ENCODE measurements at places on chromosomes 7 and 10.

DNA sequence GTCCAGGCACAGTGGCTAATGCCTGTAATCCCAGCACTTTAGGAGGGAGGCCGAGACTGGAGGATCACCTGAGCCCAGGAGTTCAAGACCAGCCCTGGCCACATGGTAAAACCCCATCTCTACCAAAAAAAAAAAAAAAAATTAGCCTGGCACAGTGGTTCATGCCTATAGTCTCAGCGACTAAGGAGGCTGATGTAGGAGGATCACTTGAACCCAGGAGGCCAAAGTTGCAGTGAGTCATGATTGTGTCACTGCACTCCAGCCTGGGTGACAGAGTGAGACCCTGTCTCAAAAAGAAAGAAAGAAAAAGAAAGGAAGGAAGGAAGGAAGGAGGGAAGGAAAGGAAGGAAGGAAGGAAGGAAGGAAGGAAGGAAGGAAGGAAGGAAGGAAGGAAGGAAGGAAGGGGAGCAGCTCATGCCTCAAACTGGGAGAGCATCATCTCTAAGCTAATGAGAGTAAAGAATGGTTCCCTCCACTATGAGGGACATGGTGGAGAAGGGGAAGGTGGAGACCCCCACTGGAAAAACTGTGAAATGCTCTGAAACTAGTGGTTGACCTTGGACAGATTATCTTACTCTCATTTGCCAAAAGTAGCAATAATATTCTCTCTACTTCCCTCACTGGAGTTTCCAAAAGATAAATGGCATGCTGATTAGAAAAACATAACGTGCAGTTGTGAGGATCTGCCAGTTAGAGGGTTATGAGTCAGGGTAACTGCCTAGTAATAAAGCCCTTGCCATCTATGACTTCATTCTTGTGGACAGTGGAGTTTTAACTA is 16.8 kb downstream of the GIMAP5 start:
- DNase-seq = peak; percentile 17

DNA sequence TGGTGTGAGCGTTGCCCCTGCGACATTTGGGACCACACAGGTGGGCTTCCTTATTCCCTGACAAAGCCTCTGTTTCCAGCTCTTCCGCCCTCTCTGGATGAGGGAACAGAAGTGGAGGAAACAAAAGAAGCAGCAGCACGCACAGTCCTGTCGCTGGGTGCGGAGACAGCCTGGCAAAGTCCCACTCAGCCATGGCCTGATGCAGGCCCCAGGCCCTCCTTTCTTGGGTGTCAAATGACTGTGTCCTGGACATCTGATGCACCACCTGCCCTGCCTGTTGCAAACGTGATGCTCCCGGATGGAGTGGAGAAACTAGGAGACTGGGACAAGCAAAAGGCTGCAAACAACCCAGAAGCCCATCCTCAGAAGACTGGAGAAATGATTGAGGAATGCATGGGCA is 20.7 kb downstream of the ZMIZ2 start:
- DNase-seq = no peak

DNA sequence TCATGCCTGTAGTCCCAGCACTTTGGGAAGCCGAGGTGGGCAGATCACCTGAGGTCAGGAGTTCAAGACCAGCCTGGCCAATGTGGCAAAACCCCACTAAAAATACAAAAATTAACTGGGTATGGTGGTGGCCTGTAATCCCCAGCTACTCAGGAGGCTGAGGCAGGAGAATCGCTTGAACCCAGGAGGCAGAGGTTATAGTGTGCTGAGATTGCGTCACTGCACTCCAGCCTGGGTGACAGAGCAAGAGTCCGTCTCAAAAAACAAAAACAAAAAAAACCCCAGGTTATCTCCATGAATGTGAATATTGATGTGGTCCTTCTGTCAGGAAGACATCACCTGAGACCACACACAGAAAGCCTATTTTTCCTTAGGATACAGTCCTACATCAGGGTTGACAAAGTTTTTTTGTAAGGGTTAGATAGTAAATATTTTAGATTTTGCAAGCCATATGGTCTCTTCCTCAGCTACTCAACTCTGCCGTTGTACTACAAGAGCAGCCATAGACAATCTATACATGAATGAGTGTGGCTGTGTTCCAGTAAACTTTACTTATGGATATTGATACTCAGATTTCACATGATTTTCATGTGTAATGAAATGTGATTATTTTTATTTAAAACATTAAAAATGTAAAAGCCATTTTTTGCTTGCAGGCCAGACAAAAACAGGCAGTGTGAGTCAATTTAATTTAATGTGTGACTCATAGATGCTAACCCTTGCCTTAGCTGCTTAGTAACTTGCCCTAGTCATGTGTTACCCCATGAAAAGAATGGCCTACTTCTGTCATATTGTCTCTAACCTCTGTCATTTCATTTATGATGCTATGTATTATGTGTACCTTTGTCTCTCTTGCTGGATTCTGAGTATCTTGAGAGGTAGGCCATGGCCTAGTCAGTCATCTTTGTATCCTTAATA is 78.1 kb downstream of the TPST1 start:
- no peak for DNase-seq

DNA sequence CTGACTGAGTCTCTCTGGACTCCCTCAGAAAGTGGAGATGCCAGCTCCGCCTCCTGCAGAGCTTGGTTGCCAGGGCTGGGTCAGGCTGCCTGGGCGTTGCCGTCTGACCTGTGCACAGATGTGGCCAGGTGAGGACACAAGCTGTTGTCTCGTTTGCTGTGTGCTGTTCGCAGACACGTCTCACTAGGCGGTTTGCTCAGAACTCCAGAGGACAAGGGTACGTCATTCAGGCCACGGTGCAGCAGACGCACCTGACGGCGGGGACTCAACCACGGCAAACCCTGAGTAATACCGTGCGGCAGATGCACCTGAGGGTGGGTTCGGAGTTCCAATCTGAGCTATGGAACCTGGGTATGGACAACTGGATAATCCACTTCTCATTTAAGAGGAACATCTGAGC is 11.7 kb downstream of the GPER1 start:
- no peak for DNase-seq

DNA sequence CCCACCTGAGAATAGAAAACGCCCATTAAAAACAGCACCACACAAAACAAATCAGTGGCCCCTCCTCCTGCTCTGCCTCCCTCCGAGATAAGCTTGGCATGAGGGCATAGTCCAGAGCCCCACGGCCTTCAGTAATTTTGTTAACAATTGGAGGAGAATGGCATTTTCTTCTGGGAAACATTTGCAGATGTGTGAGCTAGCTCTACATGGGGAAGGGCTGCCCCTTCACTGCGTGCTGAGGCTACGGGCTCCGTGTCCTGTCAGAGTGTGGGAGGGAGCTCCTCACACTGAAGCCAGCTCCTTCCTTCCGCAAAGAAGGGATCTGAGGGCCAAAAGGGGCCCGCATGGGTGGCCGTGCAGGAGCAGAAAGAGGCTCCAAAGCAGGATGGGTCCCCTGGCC is 15.2 kb downstream of the GRK5 start:
- DNase-seq = no peak

- no peak for DNase-seq
Observed at GRCh38 chr7:68321776-68322496, 1276.3 kb upstream of the AUTS2 start.

GRCh38 chr7:34136698-34137097 is 231.4 kb downstream of the BMPER start:
- peak; percentile 54 for DNase-seq

DNA sequence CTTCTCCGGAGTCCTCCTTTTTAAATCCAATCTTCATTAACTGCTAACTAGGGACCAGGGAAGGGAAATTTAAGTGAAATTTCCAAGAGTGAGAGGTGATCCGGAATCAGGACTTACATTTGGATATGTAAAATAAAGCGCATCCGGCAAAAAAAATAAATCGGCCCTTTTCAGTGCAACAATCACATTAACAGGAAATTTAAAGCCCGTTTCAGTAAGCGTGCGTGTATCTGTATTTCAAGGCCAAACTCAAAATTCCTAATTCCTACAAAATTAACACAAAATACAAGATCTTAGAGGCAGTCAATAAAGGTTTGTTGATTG is 771 bp downstream of the DNAJC9 start:
- DNase-seq = no peak

- no peak for DNase-seq
Observed at GRCh38 chr10:129222436-129222835, 244.6 kb upstream of the MGMT start.

DNA sequence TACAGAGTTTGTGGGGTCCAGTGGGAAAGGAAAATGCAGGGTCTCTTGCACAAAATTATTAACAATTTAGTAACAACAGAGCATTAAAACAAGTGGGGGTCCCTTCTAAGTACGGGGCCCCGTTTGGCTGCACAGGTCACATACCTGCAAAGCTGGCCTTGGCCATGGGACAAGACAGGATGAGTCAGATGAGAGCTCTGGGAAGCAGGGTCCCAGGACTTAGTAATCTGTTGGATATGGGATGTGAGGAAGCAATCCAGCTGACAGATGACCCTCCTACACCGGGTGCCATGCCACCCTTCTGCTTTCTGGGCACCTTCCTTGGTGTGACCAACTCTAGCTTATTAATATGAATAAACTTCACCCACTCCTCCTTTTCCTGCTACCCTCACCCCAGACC is 3.2 kb upstream of the DUSP5 start:
- DNase-seq = no peak

- DNase-seq = no peak
Observed at GRCh38 chr10:104777086-104777799, 136.2 kb downstream of the SORCS3 start.

DNA sequence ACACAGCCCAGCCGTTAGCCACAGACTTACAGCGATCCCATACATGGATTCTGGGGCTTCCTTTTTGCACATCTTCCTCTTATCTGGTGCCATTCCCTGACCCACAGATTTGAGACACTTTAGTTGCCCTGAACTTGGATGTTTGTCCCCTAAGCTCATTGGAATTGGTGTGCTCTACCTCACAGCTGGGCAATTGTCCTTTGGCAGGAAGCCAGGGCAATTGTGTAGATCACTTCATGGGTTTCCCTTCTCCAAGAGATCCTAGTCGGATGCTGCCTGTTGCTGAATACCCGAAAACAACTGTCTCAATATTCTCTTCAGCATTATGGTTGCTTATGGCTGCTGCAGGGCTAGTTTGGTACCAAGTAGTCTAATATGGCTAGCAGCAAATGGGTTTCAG is 470.7 kb upstream of the MKI67 start:
- no peak for DNase-seq

DNA sequence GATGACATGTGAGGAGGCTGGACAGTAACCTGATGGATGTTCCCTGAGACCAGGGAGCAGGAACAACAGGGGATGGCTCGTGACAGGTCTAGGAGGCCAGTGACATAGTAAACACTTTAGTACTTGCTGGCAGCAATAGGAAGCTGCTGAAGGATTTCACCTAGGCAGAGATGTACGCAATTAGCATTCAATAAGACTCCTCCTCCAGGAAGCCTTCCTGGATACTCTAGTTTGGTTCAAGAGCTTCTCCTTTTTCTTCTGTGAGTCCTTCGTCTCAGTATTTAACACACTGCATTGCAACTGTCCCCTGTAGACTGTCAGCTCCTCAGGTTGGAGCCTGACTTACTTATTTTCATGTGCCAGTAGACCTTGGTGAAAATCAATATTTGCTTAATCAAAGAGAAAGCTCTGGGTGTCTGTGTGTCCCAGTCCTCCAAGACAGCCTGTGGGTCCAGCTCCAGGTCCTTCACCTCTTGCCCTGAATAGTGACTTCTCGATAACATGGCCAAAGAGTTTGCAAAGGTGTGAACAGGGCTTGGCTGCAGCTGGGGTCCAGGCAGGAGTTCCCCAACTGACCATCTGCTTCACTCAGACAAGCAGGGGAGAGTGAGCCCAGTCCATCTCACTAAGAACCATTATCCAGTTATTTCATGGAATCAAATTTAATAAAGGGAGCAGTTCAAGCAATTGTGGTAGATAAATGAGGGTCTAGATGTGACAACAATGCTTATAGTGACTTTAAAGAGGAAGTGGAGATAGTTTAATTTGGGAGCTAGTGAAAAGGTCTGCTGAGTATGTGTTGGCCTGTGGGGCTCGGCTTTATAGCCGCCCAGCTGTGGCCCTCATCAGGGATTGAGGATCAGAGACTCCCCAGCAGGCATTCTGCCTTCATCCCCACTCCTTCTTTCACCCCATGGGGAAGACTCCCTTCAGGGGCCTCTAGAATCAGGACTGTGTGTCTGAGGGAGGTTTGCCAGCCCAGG is 9.4 kb downstream of the TMEM273 start:
- DNase-seq = no peak

DNA sequence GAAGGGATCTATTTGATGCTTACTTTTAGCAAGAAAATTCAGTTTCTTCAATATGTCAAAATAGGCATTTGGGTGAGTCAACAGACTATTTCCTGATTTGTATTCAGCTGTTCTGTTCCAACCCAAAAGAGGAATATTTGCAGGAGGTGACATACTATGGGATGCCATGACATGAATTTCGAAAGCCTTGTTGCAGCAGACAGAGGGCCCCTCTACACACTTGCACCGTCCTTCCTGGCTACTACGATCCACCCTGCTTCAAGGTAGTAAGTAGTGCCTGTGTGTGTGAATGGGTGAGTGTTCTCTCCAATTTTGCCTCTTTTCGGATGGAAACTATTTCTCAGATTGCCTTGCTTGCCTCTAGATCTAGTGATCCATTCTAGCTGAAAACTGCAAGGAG is 413.0 kb upstream of the ADARB2 start:
- DNase-seq = no peak

DNA sequence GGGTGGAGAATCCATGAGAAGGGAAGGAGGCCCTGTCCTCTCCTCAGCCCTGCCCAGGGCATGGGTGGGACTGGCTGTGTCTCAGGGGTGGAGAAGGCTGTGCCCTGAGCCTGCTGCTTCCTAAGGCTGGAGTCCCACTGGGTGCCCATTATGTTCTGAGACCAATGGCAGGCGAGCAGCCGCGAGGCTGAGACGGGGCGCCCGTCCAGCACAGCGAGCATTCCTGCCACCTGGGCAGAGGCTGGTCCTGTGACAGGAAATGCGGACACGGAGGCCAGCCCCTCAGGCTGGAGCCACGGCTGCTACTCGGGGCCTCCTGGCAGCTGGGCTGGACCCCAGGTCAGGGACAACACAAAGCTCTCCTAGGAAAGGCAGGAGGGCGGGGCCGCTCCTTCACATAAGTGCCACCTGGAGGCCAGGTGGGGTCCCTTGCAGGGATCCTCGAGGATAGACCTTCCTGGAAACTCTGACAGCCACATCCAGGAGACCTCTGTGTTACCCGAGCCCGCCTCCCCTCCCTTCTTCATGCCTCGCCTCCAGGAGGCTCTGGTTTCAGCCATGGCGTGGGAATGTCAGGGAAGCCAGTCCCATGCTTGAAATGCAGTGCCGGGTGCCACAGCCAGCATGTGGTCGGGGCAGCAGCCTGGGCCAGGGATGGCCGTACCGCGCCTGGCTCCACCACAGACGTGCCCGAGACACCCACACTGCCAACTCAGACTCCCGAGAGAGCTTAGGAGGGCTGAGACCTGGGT is 173.9 kb downstream of the USP6NL start:
- no peak for DNase-seq

GRCh38 chr10:119526149-119526548 is 16.4 kb downstream of the RGS10 start:
- no peak for DNase-seq

DNA sequence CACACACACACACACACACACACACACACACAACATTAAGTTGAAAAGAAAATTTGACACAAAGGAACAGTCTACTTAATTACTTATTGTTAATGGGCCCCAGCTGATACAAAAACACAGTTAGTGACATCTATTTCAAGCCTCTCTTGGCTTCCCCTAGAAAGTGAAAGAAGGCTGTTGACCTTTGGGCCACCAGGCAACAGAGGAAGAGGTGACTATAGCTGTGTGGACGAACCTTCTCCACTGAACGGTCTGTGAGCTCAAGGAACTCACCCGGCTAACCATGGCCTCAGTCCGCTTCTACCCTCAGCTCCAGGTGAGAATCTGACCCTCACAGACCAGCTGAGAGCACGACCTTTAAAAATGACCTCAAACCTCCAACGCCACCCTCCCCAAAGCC is 32.9 kb upstream of the CALN1 start:
- no peak for DNase-seq

GRCh38 chr10:13858709-13859108 is 271.9 kb downstream of the PRPF18 start:
- DNase-seq = no peak
